ENCODE measurements at places on chromosomes 7 and 10. TPM values are rescaled to one million over a fixed set of nuclear protein-coding genes. Genes with fewer than 3 reads are reported as not detected.

SPACDR gene
- 2.9 TPM for total RNA-seq

MUC12 gene
- 0.81 TPM for total RNA-seq

INHBA gene
- total RNA-seq = 2.5 TPM

LMOD2 gene
- total RNA-seq = not detected

PLEKHA8 gene
- 10.6 TPM for total RNA-seq

ABCB1 gene
- total RNA-seq = 3.3 TPM

CYP2C19 gene
- total RNA-seq = not detected

PLPP4 gene
- not detected for total RNA-seq

PPIF gene
- 157 TPM for total RNA-seq

SSC4D gene
- total RNA-seq = 0.73 TPM

SYT15 gene
- 1.5 TPM for total RNA-seq

GBX1 gene
- total RNA-seq = not detected

PRSS2 gene
- total RNA-seq = not detected

EPO gene
- not detected for total RNA-seq

FIS1 gene
- total RNA-seq = 138 TPM

SKIDA1 gene
- 0.05 TPM for total RNA-seq

BNIP3 gene
- total RNA-seq = 43.0 TPM

CYP3A4 gene
- total RNA-seq = not detected

RSPH10B2 gene
- 0.20 TPM for total RNA-seq

DRGX gene
- total RNA-seq = not detected

WBP1L gene
- 20.0 TPM for total RNA-seq

SLC16A9 gene
- 5.4 TPM for total RNA-seq

SNCG gene
- 0.56 TPM for total RNA-seq

TMEM236 gene
- 0.05 TPM for total RNA-seq

WIPF3 gene
- total RNA-seq = not detected

FAM180A gene
- not detected for total RNA-seq

GPR26 gene
- not detected for total RNA-seq

CPN1 gene
- total RNA-seq = not detected

PLXDC2 gene
- not detected for total RNA-seq

TMEM184A gene
- total RNA-seq = 0.03 TPM

PNLIP gene
- total RNA-seq = not detected

KIAA1549 gene
- 0.75 TPM for total RNA-seq

INTS15 gene
- 44.6 TPM for total RNA-seq

SPDYE16 gene
- not detected for total RNA-seq

C10orf62 gene
- not detected for total RNA-seq

ZNF804B gene
- total RNA-seq = not detected

EN2 gene
- not detected for total RNA-seq

RARRES2 gene
- not detected for total RNA-seq

CRPPA gene
- 1.1 TPM for total RNA-seq

All from activated T-helper 1 cell treated with anti-CD3 and anti-CD28 coated beads, Interleukin-12 subunit alpha, Interleukin-12 subunit beta, Interleukin-2, Interleukin-4 antibody, amounts not matched to agents 30 ng/mL and 10 ng/mL and 1 ng/mL, durations not matched to agents 14 hours and 24 hours and 36 hours (primary cell).